ENCODE measurements at places on chromosomes 1 and 21.

DNA sequence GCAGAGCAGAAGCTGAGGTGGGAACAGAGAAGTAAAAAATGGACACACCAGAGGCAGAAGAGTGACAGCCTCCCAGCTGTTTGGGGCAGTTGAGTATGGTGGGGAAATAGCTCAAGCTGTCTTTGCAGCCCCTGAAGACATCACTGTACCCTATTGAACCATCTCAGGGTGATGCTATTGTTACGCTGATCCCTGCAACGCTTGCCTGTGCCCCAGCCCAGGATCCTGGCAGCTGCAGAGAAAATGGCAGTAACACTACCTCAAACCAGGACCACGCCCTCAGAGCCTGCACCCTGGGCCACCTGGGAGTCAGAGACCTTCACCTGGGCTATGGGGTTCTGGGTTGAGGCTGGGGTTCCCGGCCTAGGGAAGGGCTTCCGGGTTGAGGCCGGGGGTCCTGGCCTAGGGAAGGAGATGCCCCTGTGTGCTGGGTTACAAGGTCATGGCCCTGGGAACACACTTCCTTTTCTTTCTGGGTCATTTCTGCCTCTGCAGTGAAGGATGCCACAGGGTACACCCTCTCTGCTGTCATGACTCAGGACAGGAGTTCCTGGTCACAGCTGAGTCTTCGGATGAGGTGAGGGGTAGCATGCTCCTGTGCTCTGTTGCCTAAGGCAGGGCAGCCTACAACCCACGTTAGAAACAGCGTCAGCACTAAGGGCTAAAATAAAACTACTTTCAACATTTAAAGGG is 11.6 kb downstream of the BSND start:
- DNase-seq, result no peak

DNA sequence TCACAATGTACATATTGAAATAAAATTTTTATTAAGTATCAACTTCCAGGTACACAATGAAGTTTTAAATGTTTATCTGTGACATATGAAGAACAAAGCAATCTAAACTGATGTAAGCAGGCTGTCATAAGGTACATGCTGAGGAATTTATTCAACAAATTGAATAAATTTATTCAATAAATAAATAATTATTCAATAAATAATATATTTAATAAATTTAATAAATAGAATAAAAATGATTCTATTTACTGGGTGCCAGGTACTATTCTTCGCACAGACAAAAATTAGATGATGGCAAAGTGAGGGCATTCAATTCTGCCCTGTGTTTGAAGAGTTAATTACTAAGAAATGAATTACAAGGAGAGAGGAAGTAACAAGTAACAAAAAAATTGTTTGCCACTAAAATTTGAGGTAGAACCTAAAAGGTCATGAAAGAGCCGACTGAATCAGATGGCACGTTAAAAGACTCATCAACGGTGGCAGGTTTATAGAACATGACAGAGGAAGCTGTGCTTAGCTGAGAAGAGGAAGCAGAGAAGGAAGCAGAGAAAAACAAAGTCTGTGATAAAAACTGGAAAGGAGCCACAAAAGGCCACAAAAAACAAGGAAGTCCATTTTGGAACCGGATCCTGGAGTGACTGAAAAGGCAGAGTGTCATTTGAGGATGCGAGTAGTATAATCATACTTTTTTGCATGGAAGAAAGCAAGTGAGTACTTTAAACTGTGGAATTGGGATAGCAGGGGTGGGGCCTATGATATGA is 2.2 kb upstream of the USP24 start:
- no peak for DNase-seq

GRCh38 chr1:232754930-232755329 is 50.3 kb upstream of the MAP10 start:
- DNase-seq, result no peak

DNA sequence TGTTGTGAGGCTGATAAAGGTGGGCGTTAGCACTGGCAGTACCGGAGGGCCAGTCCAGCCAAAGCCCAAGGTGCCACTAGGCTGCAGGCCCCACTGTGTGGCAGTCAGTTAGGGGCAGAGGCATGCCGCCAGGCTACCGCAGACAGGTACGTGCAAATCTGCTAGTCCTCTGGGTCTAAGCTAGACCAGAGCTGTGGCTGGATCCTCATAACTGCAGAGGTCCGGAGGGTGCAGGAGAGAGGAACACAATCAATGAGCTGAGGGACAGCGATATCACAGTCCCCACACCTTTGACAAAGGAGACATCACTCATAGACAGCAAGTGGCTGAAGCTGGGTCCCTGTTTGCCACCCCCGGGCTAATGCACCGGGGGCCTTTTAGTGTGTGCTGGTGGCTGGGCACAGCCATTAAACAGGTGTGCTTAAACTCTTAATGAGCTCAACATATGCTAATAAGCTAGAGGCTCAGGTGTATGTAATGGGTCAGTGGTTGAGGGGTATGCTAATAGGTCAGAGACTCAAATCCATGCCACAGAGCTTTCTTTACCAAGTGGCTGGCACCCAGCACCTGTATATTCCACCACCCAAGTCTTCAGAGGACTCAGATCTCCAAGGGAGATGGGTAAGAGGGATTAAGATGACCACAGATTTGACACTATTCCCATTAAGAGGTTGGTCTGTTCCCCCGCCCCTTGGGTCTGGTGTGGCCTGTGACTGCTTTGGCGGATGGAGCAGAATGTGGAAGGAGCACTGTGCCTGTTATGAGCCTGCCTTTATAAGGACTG is 82.0 kb downstream of the GLIS1 start:
- no peak for DNase-seq

DNA sequence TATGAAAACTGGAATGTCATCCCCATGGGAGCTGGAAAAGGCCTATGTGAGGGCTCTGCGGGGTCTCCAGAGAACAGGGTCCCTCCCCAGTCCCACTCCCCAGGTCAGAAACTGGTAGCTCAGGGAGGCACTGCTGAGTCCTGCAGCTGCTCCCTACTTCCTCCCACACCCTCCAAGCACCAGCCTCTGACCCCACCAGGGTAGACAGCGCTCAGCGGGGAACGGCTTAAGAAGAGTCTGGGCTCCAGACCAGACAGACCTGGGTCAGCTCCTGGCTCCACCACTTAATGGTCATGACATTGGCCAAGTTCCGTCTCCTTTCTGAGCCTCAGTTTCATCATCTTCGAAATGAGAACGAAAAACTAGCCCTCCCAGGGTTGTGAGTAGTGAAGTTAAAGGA is 7.2 kb downstream of the LRP8 start:
- DNase-seq, result no peak

- DNase-seq, result no peak
These were observed 35.1 kb upstream of the GRIK3 start for GRCh38 chr1:37069406-37069805.

DNA sequence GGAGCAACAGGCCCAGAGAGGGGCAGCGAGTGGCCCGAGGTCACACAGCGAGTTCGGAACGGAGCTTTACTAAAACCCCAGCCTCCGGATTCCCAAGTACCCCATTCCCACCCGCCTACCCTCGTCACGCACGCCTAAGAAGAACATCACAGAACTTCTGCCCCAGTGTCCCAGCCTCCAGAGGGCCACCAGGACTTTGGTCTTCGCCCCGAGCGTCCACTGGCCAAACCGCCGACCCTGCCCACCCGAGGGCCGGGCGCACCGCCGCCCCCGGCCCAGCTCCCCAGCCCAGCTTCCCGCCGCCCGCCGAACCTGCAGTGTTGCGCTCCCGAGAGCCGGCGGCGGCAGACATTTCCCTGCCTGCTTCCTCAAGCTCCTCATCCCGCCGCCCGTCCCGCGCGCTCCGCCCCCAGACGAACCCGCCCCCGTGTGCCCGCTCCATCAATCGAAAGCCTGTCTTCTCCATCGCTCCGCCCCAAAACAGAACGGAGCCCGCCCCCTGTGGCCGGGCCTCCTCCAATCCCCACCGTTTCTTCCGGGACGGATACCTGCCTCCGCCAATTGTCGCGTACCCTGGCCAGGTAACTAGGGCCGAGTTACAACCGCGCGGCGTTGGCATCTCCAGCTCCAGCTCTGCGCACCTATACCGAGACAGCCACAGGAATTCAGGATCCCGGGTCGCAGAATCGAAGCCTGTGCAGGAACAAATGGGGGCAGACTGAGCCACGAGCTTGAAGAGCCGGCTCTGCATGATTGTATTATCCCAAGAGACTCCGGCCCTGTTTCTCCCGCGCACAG is 15.3 kb downstream of the INPP5B start:
- peak; percentile 93 for DNase-seq

DNA sequence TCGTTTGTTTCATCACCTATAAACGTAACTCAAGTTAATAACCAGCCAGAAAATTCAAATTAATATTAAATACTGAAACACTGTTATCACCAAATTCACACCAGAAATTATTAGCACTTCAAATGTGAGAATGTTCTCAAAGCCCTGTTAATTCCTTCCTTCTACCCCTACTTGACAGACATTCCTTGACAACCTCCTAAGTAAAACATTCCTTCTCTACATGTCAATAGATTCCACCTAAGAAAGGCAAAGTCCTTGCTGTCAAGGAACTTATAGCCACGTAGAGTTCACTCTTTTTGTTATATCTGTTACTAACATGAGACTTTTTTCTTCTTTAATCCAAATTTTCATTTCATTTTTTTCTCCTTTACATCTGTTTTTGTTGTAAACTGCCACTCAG is 441.5 kb downstream of the SMYD3 start:
- no peak for DNase-seq

- DNase-seq, result peak; percentile 78
These were observed 521 bp upstream of the NADK start for GRCh38 chr1:1778663-1779319.
